ENCODE measurements at places on chromosomes 13 and 19. TPM values are rescaled to one million over a fixed set of nuclear protein-coding genes. Genes with fewer than 3 reads are reported as not detected.

- DNase-seq: no peak
Measured at GRCh38 chr13:33723365-33723764, 94.6 kb upstream of the RFC3 start.

DNA sequence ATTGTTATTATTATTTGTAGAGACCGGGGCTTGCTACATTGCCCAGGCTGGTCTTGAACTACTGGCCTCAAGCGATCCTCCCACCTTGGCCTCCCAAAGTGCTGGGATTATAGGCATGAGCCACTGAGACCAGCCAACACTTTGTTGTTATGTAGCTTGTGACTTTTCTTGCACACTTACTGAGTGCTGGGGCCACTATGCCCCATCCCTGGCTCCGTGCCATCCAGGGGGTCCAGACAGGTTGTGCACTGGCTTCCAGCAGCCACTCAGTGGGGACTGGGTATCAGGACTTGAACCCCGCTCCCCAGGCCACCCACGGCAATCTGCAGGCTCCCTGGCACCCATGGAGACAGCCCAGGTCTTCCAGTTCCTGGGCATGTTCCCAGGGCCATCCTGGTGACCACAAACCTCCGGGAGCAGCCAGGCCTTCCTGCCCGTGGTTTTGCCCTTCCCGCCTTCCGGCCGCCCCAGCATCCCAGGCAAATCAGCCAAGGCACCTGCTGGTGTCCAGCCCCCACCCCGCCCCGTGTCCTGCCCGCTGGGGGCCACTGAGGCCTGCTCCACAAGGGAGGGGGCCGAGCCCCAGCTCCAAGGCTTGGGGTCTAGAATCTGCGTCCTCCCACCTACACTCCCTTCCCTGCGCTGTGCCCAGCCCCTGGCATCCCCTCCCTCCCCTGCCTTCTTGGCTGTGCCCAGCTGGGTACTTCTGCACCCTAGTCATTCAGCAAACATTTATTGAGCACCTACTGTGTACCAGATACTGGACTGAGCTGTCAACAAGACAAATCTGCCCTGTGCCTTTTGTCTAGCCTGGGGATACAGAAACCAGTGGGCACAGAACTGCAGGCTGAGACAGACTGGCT is 23.7 kb upstream of the SEMA6B start:
- DNase-seq: no peak

GRCh38 chr19:42628411-42629140 is 33.9 kb upstream of the CEACAM8 start:
- no peak for DNase-seq

DNA sequence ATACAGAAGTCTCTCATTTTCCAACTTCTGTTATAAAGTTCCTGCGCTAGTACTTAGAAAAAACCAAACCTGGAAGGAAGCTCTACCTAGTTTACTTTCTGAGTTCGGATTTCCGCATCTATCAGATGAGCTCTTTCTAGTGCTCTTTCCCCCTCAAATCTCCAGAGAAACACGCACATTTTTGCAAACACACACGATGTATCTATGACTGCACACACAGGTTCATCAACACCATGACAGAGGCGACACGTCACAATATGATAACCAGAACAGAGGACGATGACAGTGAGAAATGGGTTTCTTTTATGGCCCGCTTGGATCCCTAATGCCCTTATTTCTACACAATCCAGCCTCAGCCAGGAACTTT is 629 bp upstream of the LRRC63 start:
- DNase-seq: no peak

Gene LRRC63
- total RNA-seq: 1.5 TPM

Gene KLHL1
- not detected for total RNA-seq

Gene OR7D4
- not detected for total RNA-seq
